Activated T-cell treated with anti-CD3 and anti-CD28 coated beads for 1 hour (primary cell): ENCODE measurements at places on chromosomes 3 and 15.

DNA sequence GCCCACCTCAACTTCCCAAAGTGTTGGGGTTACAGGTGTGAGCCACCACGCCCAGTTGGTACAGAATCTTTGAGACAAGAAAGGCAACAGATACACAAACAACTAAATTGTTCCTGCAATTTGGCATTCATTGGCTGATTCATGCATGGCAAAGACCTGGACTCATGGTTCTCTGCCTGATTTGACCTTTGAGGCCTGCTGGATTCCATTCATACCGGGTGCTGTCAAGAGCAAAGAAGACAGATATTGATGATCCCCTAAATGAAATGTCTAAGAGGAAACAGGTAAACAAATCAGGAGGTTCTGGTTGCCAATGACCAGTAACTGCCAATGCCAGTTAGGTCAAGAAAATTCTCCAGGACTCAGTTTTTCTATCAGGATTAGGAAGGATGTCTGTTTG, 43.9 kb upstream of the RAD18 start:
- no peak for DNase-seq

DNA sequence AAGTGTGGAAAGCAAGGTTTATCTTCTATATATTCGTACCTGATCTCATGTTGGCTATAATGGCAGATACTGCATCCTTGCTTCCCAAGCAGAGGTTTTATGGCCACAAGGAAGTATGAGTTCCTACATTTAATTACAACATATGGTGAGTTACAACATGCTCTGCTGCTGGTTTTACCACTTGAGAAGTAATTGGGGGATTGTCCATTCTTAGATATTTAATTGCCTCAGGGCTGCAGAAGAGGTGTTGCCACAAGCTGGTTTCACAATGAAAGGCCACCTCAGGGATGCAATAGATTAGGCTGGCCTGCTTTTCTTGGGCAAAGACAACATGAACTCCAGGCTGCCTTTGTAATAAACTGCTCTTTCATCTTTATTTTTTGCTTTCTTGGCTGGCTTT, 48.6 kb downstream of the RAP2B start:
- DNase-seq, result no peak

GRCh38 chr3:55500555-55501330, 13.6 kb upstream of the WNT5A start:
- no peak for DNase-seq

- no peak for DNase-seq
Measured at GRCh38 chr3:76432396-76432795, 607.5 kb upstream of the ROBO2 start.

DNA sequence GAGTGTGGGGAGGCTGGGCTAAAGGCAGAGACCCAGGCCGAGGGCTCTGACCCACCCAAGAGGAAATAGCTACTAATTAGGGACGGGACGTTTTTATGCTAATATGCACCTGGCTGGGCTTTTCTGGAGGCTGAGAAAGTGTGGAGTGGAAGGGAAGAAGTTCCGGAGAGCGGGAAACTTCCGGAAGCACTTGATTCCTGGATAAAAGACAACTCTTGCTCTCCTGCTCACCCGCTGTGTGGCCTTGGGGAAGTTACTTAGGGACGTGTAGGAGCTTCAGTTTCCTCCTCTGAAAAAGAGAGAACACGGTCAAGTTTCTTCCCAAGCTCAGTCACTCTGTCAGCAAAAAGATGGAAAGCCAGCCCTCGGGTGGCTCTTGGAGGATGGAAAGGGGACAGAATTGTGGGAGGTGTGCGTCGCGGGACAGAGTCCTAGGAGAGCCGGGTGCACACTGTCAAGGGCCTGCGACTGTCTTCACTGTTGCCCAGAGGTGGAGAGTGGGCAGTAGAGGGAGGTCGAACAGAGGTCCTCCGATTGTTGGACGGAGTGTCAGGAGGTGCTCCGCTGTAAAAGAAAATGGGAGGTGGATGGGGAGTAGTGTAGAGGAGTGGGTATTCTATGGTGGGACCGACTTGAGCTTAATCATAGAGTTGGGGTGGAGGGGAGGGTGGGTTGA, 43.2 kb downstream of the EPHB3 start:
- DNase-seq, result no peak

- DNase-seq, result no peak
Measured at GRCh38 chr3:20080956-20081554, 40.8 kb downstream of the KAT2B start.

- DNase-seq, result no peak
Measured at GRCh38 chr3:124558991-124559845, 171.0 kb upstream of the UMPS start.

DNA sequence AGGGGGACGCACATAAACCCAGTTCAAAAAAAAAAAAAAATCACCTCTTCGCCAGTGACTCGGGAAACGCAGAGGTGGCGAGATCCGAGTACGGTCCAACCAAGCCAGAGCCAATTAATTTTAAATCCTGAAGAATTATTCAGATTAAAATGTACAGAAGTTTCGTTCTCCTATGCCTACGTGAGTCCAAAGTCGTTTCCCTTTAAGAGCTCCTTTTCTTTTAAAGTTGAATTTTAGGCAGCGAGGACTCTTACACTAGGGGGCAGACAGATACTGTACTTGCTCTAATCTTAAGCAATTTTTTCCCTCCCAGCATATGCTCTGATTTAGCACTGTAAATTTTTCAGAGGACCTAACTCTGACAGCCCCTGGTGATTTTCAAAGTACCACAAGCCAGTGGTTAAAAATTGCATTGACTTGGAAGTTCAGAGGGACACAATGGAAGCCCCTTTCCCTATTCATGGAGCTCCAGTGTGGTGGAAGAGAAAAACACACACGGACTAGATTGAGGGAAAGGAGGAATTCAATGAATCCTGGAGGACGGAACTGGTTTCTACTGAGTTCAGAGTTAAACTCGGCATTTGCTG, 3.3 kb upstream of the NR2F2 start:
- no peak for DNase-seq

GRCh38 chr3:66729687-66730393, 229.0 kb upstream of the LRIG1 start:
- DNase-seq, result no peak

- no peak for DNase-seq
Measured at GRCh38 chr3:50415061-50415460, 55.7 kb upstream of the TMEM115 start.

- no peak for DNase-seq
Measured at GRCh38 chr15:70505936-70506912, 257.1 kb downstream of the UACA start.

- no peak for DNase-seq
Measured at GRCh38 chr3:48428572-48429316, 1.1 kb downstream of the PLXNB1 start.

GRCh38 chr3:35908366-35909232, 269.3 kb downstream of the ARPP21 start:
- peak; percentile 8 for DNase-seq

DNA sequence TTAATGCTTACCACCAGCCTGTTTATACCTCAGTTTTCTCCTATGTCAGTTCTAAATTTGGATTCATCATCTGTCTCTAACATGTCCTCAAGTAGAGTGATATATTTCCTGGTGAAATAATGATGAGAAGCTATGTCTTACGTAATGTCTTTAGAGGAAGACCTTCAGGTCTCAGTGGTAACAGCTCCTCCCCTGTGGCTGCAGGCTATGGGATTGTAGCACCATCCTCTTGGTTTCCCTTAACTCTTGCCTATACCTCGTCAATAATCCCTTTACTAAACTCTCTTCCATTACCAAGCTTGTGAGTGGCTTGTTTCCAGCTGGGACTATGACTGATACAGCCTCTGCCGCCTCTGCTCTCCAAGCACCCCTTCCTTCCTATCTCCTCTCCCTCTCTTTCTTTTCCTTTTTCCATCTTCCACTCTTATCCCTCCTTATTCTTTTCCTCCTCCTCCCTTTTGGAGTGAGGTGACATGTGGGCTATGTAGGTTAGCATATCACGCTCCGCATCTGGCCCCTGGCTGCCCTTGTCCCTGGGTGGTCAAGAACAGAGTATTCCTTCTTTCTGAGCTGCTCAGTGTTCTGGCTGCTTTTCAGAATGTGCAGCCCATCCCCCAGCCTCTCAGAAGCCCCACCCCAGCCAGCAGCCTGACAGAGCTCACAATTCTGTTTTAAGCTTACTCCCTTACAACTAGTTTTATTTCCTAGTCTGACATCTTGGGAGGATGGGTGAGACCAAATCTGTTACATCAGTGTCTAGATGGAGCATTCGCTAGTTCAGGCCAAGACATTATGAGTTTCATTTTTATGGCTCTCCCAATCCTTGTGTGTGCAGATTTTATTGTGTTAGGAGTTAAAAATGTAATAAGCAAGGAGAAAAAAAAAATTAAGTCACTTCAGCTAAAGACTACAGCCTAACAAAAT, 75.0 kb upstream of the RNU6-1 start:
- no peak for DNase-seq

DNA sequence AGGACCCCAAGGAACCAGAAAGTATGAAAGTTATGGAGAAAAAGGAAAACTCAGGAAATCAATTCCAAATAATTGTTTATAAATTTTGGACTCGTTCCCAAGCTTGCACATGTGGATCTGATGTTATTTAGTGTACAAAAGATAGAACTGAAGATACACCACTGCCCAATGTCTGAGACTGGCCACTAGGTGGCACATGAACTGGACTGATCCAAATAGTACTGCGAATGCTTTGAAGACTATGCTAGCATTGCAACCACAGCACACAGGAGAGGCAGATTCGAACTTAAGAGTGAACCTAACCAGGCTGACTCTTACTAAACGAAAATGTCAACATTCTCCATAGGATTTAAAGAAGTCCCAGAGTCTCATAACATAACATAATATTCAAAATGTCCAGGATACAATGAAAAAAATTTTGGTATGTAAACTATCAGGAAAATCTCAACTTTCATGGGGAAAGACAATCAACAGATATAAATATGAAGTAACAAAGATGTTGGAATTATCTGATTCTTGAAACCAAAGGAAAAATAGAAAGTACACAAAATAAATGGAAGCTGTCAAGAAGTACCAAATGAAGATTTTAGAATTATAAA, 596.7 kb downstream of the FGF12 start:
- no peak for DNase-seq

DNA sequence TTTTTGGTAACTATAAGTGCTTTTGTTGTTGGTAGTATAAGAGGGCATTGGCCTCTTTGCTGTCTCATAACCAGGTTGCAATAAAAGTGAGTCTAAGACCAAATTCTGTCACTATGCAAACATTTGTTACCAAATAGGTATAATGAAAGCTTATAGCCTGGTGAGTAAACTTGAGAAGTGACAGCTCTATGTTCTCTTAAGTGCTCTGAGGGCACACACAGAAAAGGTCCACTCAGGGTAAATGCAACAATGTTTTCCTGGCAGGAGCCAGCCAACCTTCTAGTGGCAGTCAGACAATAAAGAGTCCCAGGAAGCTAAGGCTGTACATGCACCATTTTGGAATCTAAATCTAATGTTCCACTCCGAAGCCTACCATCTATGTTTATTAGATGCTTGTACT, 262.1 kb upstream of the TGFBR2 start:
- no peak for DNase-seq

GRCh38 chr3:123652342-123652984, 67.6 kb upstream of the HACD2 start:
- peak; percentile 9 for DNase-seq

DNA sequence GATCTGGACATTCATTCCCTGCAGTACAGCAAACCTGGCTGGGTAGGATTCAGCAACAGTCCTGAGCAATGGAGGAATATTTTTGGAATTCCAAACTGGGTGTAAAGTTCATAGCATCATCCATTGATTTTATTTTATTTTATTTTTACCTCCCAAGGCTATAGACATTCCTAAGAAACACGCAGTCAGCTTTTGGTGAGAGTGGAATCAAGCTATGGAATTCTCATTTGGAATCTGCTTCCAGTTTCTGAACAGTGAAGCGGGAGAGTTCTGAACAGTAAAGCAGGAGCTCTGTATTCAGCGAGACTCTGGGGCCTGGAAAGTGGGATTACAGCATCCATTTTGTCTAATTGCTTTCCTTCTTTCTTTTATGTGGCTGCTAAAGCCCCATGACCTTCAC, 1.4 kb upstream of the PDZRN3 start:
- no peak for DNase-seq

DNA sequence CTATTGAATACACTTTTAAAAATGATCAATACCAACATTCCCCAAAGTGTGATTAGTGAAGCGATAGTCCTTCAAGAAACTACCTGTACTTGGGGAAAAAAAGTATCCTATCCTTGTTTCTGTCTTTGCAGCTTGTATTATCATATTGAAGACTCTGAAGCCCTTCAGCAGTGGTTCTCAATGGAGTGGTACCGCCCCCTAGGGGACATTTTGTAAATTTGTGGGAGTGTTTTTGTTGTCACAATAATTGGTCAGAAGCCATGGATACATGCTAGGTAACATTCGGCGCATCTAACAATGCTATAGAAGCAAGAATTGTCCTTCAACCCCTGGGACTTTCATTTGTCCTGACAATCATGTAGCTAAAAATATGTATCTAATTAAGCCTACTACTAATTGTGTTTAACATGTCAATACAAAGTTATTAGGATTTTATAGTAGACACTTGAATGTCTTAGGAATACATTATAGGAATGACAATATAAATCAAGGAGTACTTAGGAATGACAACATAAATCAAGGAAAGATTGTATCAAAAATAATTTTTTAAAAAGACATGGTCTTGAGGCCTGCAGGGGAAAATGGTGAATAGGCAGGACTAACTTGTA, 53.7 kb downstream of the NMD3 start:
- DNase-seq, result peak; percentile 4
